HT1080 (cell line): ENCODE measurements at places on chromosomes 7 and 10.

DNA sequence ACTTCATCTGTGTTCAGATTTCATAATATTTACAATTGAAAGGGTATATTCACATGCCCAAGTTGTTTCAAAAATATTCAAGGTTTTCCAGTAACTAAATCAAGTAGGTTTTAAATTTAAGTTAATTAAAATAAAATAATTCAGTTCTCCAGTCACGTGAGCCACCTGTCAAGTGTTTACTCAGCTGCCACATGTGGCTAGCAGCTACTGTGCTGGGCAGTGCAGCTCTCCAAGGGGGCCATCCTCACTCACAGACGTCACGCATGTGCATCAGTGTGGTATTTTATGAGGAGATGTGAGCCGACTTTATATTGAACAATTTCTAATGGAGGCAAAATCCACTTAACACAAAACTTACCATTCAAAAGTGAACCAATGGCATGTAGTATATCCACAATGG lies 69.7 kb upstream of the CAMK2B start:
- DNase-seq, result no peak

DNA sequence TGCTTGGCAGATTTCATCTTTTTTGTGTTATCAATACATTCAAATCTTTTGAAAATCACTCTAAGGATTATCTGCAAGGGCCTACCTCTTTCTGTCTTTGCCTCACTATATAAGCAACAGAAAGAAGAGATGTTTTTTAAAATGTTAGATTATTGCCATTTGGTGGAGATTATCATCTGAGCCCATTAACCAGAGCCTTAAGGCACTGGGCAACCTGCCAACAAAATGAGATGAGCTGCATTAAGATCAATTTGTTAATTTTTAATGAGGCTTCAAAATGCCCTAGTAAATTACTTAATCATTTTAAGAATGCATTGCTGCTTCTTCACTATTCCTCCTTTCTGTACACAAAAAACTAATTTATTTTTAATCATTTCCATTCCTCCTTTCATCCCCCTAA lies 314.1 kb downstream of the SNX13 start:
- no peak for DNase-seq

- DNase-seq, result no peak
Measured at GRCh38 chr10:8054244-8054493, 319 bp upstream of the GATA3 start.

DNA sequence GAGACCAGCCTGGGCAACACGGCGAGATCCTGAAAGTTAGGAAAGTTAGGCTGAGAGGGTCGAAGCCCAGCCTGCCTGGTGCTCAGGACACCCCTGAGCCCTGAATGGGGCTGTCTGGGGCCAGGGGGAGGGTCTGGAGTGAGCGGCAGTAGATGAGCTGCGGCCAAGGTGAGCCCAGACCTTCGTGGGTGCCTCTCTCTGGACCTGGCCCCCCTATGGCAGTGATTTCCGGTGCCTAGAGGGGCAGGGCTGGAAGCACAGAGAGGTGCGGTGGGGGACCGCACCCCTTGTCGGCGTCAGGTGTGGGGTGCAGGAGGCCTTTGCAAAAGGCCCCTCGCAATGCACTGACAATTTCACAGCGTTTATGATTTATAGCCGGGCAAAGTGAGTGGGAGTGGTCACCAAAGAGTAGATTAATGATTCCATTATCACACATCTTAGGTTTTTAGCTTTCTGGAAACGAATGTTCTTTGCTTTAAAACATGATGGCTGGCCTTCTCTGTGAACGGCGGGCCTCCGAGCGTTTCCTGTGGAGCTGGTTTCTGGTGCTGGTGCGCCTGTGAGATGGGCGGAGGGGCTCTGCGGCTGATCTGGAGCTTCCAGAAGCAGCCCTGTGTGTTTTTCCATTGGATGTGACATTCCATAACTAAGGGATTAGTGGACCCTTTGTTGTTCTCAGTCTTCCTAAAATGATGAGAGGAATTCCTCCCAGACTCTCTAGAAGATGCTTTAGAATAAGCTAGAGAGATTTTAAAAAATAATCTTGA lies 171.0 kb upstream of the ZNF32 start:
- no peak for DNase-seq

- DNase-seq, result peak; percentile 38
Measured at GRCh38 chr10:119025336-119025735, 4.2 kb upstream of the NANOS1 start.

GRCh38 chr7:132810561-132810960 lies 234.3 kb upstream of the PLXNA4 start:
- DNase-seq, result no peak

DNA sequence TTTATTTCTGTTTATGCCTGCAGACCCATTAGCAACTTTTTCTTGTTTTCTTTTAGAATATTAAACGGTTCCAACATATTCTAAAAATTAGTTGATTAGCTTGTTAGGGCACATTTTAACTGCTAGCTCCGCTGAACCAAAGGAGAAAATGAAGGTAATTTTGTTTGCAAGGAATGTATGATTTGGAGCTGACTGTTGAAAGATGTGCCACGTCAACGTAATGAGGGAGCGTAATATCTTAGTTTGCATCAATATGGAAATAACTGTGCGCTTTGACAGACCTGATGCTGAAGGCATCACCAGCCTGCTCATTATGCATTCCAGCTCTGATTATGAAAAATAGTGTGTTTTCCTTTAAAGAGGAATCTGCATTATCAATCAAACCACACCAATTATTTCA lies 102.0 kb upstream of the CTBP2 start:
- DNase-seq, result no peak

DNA sequence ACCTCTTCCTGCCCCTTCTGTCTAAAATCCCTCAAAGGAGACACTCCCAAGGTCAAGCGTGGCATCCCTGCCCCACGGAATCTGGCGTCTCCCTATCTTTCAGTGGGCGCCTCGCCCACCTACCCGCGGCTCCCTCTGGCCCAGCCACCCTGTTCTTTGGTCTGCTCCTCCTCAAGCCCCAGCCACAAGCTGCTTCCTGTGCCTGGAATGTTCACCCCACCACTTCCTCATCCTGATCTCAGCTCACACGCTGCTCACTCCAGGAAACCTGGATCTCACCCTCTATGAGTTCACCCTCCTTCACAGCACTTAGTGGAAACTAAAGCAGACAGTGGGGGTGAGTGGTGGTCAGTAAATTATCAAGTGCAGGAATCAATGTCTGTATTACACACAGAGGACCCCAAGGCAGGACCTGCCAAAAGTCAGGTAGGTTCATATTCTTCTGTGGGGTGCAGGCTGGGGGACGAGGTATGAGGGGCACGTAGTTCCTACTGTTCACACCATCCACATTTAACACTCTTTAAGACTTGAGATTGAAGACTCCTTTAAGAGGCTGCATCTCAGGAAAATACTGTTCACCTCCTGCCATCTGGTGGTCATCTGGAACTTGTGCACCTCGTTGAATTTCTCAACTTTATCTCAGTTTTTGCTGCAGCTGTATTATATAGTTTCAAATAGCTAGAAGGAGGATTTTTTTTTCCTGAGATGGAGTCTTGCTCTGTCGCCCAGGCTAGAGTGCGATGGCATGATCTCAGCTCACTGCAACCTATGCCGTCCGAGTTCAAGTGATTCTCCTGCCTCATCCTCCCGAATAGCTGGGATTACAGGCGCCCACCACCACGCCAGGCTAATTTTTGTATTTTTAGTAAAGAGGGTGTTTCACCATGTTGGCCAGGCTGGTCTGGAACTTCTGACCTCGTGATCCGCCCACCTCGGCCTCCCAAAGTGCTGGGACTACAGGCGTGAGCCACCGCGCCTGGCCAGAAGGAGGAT lies 166.6 kb downstream of the ARHGAP21 start:
- DNase-seq, result peak; percentile 68

DNA sequence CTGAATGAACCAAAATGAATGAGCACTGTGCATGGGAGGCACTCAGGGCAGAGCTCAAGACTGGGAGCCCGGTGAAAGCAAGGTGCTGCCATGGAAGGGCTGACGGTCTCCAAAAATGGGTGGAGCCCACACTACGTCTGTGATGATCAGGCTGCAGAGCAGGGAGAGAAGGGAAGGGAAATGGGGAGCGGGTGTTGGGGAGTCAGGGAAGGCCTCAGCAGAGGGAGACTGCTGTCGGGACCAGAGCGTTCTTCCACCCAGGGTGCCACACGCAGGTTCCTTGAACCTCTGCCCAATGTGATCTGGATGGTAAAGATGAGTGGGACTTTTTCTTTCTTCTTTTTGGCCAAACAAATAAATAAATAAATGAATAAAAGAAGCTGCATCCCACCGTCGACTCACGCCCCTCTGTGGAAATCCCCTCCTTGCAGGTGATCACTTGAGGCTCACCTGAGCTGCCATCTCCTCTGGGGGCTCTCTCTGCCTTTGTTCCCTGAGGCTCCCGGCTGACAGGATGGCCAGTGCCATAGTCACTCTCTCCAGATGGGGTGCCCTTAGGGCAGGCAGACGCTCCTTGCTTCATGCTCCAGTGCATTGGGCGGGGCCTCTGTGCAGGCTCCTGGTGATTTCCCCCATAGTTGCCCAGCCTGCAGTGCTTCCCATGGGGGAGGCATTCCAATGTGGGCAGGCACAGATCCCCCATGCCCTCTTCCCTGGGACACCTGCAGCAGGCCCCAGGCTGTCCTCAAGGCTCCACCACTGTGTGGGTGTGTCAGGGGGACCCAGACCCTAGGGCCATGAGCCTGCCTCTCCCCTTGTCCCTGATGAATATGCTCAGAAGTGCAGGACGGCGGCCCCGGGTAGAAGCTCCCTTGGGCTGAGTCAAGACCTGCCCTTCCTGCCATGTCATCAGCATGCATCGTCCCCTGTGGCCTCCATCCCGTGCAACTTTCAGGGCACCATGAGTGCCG lies 131.8 kb downstream of the PTPN20 start:
- DNase-seq, result no peak

- DNase-seq, result no peak
Measured at GRCh38 chr10:66809402-66809801, 116.4 kb upstream of the LRRTM3 start.

- DNase-seq, result no peak
Measured at GRCh38 chr10:22391600-22391999, 46.3 kb downstream of the SPAG6 start.

DNA sequence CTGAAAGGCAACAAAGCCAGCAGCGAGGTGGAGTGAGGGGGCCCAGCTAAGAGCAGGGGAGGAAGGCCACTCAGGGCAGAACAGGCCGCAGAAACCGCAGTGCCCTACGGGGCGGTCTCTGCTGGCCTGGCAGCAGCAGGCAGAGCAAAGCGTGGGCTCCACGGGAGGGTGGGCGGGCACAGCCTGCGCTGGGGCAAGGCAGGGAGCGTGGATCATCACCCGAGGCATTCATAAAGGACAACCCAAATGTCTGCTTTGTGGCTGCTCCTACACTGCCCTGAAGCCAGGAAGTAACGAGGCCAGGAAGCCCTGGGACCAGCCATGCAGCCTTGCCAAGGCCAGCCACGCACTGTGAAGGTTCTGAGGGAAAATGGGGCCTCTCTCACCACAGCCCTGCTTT lies 127.5 kb downstream of the MAD1L1 start:
- DNase-seq, result no peak

- DNase-seq, result no peak
Measured at GRCh38 chr7:135843214-135843613, 94.6 kb upstream of the FAM180A start.

GRCh38 chr7:106001196-106001595 lies 38.1 kb downstream of the CDHR3 start:
- DNase-seq, result no peak

DNA sequence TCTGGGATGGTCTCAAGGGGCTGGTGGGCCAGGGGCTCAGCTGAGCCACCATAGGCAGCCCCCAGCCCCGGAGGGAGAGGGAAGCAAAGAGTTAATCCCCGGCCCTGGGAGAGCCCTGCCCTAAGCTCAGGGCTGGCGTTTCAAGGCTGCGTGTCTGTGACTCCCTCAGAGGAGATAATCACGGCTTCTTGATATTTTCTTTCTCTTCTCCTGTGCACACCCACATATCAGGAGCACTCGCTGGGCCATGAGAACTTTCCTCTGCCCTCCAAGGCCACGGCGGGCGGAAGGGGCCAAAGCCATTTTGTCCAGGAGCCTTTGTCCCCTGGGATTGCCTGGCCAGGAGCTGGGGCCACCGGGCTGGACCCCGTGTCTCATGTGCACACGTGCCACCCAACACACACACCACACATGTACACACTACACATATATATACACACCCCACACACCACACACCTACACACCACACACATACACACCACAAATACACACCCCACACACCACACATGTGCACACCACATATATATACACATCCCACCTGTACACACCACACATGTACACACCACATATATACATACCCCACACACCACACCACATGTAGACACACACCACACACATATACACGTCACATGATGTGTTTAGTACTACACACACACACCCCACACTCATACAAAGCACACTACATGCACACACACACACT lies 16.9 kb downstream of the VENTX start:
- DNase-seq, result no peak

DNA sequence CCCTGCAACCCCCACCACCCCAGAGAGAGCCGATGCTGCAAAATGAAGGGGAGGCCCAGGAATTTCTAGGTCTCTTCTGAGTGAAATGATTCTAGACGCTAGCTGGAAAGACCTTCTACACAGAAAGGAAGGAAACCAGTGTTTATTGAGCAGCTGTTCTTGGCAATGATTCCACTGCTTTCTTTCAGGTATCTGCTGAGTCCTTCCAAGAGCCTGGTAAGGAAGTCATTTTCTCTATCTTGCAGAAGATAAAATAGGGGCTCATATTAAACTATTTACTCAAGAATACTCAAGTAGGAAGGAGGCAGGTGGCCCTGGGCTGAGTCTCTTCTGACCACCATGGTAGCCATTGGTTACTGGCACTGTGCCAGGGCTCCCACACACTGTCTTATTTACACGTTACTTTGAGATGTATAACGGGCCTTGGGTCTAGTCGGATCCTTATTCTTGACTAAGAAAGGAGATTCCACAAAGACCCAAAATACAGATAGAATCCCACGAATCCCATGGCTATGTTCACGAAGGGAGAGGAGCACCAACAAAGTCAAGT lies 112.1 kb downstream of the GALNT11 start:
- DNase-seq, result no peak

DNA sequence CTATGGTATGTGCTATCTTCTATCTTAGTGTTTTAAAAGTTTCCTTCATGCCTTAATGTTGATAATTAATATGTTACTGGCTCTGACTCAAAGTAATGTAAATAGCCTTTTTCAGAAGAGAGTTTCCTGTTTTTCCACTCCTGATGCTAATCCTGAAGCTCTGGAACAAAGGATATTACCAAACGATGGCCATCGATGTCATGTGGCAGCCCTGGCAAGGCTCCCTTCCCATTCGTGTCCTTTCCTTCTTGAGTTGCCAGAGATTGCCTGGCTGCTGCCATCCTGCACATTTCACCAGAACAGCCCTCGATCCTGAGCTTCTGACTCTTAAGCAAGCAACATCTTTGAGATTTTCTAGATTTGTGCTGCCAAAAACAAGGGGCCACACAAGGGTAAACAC lies 46.0 kb downstream of the RNF133 start:
- no peak for DNase-seq

- no peak for DNase-seq
Measured at GRCh38 chr7:105837765-105838626, 38.4 kb downstream of the ATXN7L1 start.
